ENCODE measurements at places on chromosomes 3 and 15.

DNA sequence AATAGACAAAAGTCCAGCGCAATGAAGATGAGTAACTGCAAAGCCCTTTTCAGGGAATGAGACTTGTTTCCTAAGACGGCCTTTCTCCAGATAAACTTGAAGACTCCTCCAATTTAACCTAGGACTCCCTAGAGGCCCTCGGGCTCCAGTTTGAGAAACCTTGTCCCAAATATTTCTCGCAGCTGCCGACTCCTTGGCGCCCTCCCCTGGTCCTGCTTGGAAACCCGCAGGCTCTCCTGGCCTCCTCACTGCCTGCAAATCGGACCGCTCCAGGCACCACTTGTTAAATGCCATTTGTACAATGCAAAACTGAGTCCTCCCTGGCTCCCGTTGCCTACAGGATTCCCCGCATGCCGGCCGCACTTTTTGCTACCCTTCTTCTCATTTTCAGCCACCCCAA is 36.8 kb downstream of the MUC4 start:
- DNase-seq, result peak; percentile 33

GRCh38 chr3:187072511-187072910 is 66.8 kb downstream of the RPL39L start:
- no peak for DNase-seq

GRCh38 chr15:58980351-58980939 is 7.0 kb upstream of the RNF111 start:
- peak; percentile 52 for DNase-seq

- DNase-seq, result no peak
Measured at GRCh38 chr15:60945196-60945595, 283.9 kb downstream of the RORA start.

- DNase-seq, result no peak
Measured at GRCh38 chr3:197022405-197023231, 7.0 kb downstream of the MELTF start.

- DNase-seq, result no peak
Measured at GRCh38 chr15:77840991-77841775, 208.5 kb upstream of the LINGO1 start.

- no peak for DNase-seq
Measured at GRCh38 chr15:45702041-45702440, 67.2 kb downstream of the SQOR start.

DNA sequence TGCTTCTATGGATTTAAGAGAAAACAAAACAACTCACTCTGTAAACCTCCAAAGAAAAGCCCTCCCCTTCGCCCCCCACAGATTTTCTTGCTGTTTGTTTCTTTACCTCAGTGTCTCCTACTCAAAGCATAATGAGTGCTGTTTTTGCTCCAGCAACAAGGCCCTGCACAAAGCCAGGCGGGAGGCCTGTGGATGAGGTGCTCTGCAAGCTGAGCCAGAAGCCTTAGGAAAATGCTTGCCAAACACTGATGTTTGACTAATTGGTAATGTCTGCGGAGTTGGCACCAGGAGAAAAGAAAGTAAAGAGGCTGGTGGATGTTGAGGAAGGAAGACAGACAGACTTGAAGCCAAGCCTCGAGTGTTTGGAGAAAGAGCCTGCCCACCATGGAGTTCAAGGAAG is 99.7 kb downstream of the RARB start:
- no peak for DNase-seq

DNA sequence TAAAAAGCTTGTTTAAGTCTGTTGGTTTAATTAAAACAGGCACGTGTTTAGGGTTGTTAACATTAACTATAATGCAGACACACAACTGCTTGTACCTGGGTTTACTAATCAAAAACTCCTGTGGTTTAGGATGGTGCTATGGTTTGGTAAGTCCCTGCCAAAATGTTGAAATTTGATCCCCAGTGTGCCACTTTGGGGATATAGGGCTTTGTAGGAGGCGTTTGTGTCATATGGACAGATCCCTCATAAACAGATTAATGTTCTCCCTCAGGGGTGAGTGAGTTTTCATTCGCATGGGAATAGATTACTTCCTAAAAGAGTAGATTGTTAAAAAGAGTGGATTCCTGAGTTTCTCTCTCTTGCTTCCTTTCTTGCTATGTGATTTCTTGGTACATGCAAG is 18.7 kb upstream of the GK5 start:
- DNase-seq, result no peak

GRCh38 chr3:143668924-143669790 is 179.1 kb downstream of the SLC9A9 start:
- DNase-seq, result no peak

DNA sequence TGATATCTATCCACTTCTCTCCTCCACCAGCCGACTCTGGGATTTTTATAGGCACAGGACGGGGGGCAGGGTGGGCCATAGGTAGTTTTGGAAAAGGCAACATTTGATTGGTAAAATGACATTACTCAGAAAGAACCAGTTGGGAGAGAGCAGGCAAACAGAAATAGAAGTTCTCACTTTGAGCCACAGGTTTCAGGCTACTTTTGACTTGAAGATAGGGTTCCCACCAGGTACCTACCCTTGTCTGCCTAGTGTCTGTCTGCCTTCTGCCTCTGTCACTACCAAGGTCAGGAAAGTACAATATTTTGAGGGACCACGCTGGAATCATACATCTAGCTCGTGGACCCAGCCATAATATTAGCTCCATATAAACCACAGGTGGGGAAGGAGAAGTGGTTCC is 412.9 kb upstream of the GRM7 start:
- no peak for DNase-seq

- no peak for DNase-seq
Measured at GRCh38 chr3:46517016-46517783, 19.4 kb downstream of the RTP3 start.

GRCh38 chr15:62413786-62414185 is 248.7 kb upstream of the C2CD4B start:
- DNase-seq, result no peak

- no peak for DNase-seq
Measured at GRCh38 chr3:10978956-10979355, 13.6 kb upstream of the SLC6A1 start.

- DNase-seq, result no peak
Measured at GRCh38 chr3:43748179-43748578, 57.4 kb downstream of the ABHD5 start.

DNA sequence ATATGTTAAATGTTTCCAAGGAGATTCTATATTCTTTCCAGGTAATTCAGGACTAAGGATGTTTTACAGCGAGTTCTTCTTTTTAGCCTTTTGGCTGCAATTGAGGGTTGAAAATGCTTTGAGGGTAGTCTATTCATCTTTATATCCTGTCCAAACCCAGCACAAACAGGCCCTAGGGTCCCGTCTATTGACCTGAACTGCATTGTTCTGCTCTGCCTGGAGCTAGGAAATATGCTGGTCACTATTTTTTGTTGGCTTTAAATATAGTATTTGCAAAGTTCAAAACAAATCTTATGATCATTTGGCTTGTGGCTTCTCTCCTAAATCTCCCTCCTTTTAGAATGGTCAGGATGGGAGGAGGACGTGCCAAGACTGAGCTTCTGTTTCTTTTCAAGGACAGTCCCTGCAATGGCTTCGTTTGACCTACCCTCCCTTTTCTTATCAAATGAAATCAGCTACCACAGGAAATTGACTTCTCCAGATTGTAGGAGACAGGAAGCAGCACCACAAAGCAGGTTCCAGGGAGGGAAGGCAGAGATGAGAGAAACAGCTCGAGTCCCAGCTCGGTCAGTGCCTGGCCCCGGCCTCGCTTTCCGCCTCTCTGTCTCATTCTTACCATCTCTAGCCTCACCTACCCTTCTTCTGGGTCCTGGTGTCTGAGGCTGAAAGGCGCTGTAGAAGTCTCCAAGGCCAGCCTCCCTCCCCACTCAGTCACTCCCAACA is 27.6 kb upstream of the NRROS start:
- peak; percentile 53 for DNase-seq

- peak; percentile 96 for DNase-seq
Measured at GRCh38 chr15:65902373-65902772, 33.1 kb downstream of the RAB11A start.

DNA sequence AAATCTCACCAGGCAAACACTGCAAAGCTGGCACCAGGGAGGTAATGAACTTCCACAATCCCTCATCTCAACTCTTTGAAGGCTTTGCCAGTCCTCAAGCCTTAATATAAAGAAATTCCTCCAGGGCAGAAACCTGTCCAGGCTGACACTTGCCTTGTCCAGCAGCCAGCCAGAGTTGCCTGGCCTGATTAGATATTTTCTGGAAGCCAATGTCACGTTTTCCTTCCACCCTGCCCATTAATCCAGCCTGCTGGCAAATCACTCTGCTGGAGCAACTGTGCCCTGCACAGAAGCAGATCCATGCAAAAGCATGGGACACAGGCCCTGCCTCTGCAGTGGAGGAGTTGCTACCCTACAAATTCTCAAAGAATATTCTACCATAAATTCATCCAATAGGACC is 56.5 kb downstream of the HEG1 start:
- DNase-seq, result no peak

DNA sequence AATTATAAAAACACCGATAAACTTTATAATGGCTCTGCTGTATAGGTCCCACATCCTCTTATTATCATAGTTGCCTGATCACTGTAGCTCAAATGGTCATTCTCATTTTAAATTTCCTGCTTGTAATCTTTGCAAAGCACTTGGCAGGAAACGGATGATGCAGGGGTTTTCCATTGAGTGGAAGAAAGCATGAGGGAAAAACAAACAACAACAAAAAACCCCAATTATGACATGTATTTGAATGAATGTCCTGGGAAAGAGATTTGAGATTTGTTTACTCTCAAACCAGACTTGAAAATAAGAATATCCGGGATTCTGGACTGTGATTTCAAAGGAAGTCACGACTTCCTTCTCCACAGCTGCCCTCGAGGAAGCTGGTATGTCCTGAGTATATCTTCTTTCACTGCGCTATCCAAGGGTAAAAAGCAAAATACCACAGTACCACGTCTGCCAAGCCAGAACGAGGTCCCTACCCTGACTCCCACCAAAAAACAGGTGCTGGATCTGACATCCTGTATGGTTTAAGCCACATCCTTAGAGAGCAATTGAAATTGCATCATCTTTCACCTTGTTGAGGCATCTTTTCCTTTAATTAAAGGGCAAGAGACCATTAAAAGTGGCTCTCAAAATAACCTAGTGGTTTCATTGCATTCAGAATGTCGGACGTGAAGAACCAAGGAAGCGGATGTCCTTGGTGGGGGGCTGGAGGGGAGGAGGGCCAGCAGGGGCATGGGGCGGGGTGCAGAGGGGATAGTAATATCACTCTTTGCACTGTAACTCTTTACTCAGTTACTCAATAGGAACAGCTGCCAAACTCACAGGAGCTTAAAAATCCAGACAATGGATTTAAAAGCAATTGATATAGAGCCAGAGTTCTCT is 13.5 kb upstream of the TIPIN start:
- peak; percentile 15 for DNase-seq

DNA sequence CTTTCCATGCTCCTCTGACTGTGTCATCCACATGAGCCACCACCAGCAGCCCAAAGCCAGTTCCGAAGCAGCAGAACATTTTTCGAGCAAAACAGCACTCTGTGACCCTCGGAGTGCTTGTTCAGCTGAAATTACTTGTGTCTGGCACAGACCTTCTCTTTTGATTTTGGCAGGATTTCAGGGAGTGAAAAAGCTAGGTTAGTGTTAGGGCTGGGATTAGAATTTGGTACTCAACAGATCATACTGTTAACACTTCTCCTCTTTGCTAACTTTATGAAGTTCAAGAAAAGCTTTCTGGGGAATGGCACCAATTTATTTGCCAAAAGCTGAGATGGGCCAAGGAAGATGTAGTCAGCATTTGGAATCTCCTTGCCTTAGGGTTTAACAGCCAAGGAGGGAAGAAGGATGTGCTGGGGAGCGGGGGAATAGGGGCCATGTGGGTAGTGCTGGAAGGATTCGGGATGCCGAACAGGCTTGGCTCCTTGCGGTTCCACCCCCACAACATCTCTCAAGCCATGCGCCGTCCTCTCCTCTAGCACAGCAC is 55.1 kb upstream of the TRA2B start:
- DNase-seq, result no peak

DNA sequence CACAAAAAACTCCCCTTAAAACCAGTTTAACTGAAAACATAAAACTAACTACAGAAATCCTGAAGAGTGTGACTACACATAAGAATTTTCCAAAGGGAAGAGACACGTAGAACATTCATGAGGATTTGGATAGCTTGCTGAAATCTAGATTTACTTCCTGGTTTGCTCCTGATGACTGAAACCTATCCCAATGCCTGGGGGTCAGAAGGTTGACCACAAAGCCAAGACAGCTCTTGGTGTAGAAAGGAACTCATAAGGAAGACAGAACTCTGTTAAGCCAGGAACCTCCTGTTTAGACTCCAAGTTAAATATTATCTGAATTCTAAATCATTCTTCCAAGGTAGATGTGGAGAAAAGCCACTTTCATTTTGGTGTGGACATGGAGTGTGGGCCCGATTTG is 92.8 kb downstream of the TFG start:
- DNase-seq, result no peak

- no peak for DNase-seq
Measured at GRCh38 chr3:127525373-127525772, 65.2 kb downstream of the TPRA1 start.

GRCh38 chr3:23741036-23741706 is 64.6 kb upstream of the UBE2E1 start:
- DNase-seq, result no peak

GRCh38 chr3:138875754-138876664 is 41.3 kb upstream of the PIK3CB start:
- peak; percentile 93 for DNase-seq

GRCh38 chr15:29945943-29946596 is 123.8 kb upstream of the TJP1 start:
- no peak for DNase-seq

GRCh38 chr3:122299872-122300460 is 25.1 kb upstream of the CSTA start:
- DNase-seq, result peak; percentile 62

All from AML-193 (cell line).